GM23338 (cell line): ENCODE measurements at places on chromosomes 3 and 15.

DNA sequence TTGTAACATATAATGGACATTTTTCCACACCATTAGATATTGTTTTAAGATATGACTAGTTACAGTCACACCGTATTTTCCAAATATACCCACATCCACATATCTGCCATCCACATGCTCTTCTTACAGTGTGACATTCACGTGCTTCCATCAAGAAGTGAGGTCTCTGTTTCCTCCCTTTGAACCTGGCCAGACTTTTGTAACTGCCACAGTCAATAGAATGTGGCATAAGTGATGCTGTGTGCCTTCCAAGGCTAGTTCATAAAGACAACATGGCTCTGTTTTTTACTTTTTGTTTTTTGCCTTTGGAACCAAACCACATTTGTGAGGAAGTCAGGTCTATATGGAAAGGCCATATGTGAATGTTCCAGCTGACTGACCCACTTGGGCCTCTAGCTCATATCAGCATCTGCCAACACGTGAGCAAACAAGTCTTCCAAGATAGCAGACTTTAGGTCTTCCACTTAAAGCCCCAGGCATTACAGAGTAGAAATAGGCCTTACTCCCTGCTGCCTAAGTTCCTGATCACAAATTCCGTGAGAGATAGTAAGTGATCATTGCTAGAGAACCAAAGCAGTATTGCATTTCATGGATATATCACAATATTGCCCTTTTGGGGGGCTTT lies 27.1 kb downstream of the EIF1B start:
- no peak for DNase-seq

DNA sequence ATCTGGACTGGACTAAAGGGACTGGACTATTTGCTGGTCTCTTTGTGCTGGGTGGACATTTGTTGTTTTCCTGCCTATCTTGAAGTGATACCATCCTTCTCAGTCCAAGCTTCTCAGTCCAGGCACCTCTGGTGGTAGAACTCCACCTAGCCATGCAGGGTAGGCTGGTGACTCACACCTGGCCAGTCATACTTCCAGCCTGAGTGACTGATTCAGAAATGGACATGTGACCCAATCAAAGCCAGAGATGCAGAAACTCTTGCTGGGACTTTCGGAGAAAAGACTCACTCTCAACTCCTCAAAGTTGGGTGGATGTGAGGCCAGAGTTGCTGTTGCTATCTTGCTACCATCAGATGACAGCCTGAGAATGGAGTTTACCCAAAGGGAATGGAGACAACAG lies 5.6 kb upstream of the ASB14 start:
- DNase-seq = no peak

- DNase-seq = no peak
Measured at GRCh38 chr3:189724356-189724755, 93.2 kb downstream of the TP63 start.

- DNase-seq = no peak
Measured at GRCh38 chr3:141266797-141267555, 35.4 kb downstream of the PXYLP1 start.

GRCh38 chr3:15390460-15390859 lies 36.9 kb downstream of the METTL6 start:
- DNase-seq = no peak

DNA sequence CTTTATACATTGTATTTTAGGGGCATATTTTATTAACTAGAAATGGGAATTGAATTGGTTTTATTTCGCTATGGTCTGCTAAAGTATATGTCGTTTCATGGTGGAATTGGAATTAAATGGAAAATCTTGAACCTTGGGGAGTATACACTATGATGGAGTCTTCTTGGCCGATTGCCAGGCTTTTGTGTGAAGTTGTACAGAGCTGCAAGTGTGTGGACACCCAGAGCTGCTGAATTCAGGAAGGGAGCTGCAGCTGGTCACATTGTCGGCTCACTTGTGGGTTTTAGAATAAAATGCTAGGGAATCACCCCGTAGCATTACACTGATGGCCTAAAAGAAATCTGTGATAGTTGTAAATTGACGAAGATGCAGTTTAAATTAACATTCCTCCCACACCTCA lies 35.1 kb downstream of the USP3 start:
- no peak for DNase-seq

DNA sequence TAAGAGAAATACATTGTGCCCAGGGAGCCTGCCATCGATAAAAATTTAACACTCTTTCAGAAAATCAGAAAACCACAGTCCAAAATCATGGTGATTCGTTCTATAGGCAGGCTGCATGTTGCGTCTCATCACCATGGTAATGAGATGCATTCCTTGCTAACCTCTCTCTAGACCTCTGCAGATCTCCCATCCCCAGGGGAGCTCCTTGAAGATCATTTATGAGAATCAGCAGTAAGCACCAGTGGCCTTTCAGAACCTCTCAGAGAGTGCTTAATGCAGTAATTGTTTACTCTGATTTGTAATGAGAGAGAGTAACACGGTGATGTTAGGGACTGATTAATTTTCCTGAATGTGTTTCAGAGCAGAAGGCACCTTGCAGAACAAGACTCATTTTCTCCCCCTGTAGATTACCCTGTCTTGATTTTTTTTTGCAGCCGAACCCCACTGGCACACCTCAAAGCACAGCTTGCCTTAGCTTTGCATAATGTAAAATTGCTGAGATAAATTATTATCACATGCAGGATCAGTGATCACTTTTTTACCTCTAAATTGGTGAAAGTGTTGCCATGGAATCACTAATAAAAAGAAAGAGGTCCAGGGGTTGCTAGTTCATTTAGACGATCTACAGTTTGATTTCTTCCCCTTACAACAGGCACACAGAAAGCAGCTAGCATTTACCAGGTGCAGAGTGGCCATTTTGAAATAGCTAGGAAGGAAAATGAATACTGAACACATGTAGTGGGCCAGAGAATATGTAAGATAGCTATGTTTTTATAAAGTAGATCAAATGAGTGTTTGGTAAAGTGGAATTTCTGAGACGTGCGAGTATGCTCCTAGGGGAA lies 98.9 kb upstream of the CHL1 start:
- DNase-seq = peak; percentile 48

- no peak for DNase-seq
Measured at GRCh38 chr3:23735062-23735461, 70.7 kb upstream of the UBE2E1 start.

DNA sequence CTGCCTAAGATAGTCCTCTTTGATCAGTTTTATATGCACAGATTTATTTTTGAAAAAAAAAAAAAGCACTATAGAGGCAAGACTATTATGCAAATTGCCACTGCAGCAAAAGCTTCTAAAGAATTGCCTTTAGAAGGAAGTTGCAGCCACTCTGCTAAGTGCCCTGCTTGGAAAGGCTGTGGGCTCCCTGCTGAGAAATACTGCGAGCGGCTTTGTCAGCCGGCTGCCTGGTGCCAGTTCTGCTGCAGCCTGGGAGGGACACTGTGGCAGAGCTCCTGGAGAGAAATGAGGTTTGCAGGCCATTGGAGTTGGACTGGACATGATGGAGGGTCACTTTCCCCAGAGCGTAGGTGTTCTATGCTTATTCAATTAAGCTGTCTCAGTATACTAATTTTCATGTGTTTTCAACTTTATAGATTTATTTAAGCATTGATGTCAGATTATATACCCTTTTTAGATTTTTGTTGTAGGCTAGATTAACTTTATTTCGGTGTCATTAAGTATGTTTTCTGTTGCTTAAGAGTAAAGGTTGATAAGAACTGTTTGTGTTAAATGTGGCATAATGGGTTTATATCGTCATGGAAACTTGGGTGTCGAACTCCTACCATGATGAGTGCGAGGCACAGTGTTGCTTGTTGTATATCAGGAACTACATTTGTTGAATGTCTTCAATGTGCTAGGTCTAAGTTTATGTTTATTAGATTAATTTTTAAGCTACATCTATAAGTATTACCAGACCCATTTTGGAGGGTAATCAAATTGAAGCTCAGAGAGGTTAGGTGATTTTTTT lies 6.6 kb downstream of the MAP2K5 start:
- peak; percentile 88 for DNase-seq

DNA sequence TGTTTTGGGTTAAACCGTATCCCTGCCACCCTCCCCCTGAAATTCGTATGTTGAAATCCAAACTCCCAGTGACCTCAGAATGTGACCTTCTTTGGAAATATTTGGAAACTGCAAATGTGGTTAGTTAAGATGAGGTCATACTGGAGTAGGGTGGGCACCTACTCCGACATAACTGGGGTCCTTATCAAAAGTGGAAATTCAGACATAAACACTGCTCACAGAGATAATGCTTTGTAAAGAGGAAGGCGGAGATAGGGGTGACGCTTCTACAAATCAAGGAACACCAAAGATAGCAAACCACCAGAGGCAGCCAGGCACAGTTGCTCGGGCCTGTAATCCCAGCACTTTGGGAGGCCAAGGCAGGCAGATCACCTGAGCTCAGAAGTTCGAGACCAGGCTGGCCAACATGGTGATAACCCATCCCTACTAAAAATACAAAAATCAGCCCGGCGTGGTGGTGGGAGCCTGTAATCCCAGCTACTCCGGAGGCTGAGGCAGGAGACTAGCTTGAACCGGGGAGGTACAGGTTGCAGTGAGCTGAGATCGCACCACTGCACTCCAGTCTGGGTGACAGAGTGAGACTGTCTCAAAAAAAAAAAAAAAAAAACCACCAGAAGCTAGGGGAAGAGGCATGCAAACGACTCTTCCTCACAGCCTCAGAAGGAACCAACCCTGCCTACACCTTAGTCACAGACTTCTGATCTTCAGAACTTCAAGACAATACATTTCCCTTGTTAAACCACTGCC lies 51.1 kb upstream of the CHD2 start:
- no peak for DNase-seq
